Caudate nucleus (tissue), 63 donors: ENCODE measurements at places on chromosomes 11 and 22.

DNA sequence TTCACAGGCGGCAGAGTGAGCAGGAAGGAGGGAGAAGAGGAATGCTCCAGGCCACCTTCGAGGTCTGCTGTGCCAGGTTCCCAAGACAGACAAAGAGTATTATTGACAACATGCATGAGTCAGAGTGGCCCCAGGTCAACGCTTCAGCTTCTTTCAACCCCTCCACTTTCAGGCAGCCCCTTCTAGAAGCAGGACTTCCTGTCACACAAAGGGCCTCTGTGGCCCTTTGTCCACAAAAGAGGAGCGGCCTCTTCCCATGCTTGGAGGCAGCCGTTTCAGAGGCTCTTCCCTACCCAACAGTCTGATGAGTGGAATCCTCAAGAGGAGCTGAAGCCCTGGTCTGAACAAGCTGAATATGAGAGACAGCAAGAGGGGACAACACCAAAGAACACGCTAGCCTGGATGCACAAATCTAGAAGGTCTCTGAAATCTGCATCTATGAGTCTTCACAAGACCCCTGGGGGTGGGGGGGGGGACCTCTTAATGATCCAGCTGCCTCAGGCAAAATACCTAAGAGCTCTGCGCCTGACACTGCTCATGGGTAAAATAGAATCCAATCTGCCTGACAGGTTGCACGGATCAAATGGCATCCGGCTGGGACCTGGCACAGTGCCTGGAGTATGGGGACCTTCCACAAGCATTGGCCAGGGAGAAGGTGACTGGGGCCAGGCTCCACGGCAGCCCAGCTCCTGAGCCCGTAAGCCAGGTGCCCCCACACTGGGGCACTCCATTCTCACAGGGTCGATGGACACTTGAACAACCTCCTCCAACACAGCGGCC, 67.5 kb downstream of the PACSIN2 start:
- DNase-seq: no peak

DNA sequence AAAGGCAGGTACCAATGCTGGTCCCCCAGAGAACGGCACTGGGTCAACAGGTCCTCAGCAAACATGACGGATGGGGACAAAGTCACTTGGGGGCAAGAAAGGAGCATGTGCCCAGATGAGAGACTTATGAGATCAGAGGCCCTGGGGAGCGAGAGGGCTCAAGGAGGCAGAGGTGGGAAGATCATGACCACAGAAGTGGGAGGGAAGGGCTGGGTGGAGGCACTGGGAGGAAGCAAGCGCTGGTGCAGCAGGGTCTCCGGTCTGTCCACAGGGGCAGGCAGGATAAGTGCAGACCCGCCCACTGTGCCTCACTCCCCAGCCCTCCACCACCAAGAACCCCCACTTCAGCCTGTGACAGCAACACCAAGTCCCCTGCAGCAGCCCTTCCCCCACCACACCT, 10.9 kb downstream of the ELFN2 start:
- no peak for DNase-seq

GRCh38 chr11:45233121-45233803, 52.9 kb downstream of the SYT13 start:
- DNase-seq: peak; percentile 39

- no peak for DNase-seq
These were observed 66.4 kb downstream of the OTOG start for GRCh38 chr11:17613428-17613962.

DNA sequence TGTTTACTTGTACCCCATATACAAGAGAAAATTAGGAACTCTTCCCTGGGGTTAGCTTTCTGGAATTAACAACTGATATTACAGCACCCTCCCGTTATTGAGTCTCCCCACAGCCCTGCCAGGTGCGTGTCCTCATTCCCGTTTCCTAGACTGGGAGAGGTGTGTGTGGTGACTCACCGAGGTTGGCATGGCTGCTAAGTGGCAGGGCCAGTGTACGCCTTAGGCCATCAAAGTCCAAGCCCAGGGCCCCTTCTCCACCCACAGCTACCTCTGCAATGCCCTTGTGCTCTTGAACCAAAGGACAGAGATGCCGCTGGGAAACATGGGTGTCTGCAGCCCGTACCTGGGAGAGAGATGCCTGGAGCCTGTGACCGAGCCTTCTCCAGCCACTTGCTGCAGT, 12.3 kb downstream of the IFT27 start:
- no peak for DNase-seq

- DNase-seq: no peak
These were observed 98.5 kb downstream of the SMCO4 start for GRCh38 chr11:93444617-93445073.

DNA sequence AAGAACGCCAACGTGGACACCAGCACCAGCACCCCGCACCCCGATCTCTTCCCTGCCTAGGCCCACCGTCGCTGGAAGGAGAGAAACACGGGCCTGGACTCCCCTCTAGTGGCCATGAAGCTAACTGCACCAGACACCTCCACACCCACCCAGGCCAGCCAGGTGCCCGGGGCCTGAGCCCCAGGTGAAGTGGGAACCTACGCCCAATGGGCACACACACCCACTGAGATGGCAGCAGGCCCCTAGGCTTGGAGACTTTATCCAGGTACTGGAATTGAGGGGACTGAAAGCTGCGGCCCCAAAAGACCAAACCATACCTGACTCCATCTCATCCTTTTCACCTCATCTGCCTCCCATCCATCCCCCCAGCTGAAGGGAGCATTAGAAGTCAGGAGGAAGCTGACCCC, 81.0 kb downstream of the BUD13 start:
- no peak for DNase-seq

GRCh38 chr11:13876423-13876822, 86.1 kb upstream of the SPON1 start:
- no peak for DNase-seq

- DNase-seq: no peak
These were observed 4.9 kb downstream of the SBF2 start for GRCh38 chr11:10288881-10289764.
